Activated T-helper 1 cell treated with anti-CD3 and anti-CD28 coated beads, Interleukin-2, amount 50 U/mL, for 16 hours (primary cell): ENCODE measurements at places on chromosomes 2 and 18.

GRCh38 chr2:174074831-174075230 is 109.7 kb upstream of the SP3 start:
- DNase-seq: no peak

DNA sequence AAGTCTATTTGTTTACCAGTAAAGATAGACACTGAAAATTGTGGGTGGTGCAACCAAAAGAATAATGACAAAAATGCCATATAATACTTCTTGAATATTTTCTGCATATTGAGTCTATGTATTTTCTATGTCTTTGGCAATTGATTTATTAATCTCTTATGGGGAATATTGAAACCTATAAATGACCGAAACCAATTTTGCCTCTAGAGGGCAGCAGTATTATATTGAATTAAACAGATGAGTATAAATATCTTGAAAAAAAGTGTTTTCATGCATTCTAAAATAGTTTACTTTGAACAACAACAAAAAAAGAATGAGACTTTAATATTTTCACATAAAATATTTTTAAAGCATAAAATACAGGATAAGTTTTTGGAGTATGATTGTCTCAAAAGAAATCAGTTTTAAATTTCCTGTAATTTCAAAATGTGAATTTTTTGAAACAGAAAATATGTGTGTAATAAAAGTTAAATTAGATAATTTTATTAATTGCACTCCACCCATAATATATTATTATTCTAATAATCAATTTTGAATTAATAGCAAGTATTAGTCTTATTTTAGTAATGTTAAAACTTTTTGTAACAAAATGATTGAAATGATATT is 49.9 kb upstream of the CALCRL start:
- no peak for DNase-seq

DNA sequence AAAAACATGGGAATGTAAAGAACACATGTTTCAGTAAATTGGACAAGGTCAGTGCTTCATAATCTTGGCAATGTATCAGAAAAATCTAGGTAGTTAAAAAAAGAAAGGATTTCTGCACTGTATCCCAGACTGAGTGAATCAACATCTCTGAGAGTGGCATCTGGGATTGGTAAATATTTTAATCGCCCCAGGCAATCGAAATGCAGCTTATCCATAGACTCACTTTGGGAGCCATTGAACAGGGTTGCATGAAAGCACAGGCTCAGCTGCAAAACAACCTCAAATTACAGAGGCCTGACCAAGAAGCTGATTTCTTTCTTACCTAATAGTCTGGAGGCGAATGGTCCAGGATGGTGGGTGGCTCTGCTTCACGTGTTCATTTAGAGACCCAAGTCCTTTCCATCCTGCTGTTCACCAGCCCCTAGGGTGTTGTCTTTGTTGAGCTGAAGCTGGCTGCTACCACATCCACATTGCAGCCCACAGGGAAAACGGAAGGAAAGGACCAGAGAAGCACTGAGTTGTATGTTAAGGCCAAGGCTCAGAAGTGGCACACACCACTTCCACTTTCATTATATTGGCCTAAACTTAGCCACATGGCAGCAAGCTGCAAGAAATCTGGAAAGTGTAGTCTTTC is 59.0 kb downstream of the MOGAT1 start:
- DNase-seq: no peak

- DNase-seq: no peak
Measured at GRCh38 chr2:202046572-202046971, 12.9 kb downstream of the FZD7 start.

GRCh38 chr2:37784071-37784758 is 112.8 kb upstream of the CDC42EP3 start:
- no peak for DNase-seq

- DNase-seq: no peak
Measured at GRCh38 chr2:175599966-175600831, 401.9 kb downstream of the LNPK start.

GRCh38 chr2:238548902-238549462 is 122.3 kb downstream of the ASB1 start:
- DNase-seq: no peak

GRCh38 chr2:177029501-177029900 is 183.1 kb upstream of the HNRNPA3 start:
- DNase-seq: no peak

DNA sequence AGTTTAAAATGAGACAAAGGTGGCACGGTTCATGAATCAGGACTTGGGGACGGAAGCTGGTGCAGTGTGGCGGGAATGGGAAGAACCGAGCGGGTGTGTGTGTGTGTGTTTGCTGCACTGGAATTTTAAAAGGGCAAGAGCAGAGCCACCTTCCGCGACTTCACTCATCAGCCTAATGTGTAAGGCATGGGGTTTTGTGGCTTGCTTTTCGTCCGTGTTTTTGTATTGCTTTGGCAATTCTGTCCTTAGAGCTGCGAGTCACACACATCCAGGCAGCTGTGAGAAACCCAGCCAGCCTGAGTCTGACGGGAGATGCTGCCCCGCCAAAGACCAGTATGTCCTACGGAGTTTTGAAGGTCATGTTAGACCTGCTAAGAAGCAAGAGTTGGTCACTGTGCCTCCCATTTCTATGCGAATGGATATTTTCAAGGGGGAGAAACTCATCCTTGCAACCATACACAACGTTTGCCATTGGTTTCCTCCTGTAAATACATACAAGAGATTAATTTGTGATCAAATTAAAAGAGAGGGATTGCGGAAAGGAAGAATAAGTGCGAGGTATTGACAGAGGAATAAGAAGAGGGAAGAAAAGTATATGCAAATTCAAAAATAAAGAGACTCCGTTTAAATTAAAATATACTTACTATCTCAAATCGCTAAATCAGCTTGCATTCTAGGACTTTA is 665 bp upstream of the CACNB4 start:
- no peak for DNase-seq

- DNase-seq: no peak
Measured at GRCh38 chr2:207558079-207558491, 28.3 kb downstream of the CREB1 start.

DNA sequence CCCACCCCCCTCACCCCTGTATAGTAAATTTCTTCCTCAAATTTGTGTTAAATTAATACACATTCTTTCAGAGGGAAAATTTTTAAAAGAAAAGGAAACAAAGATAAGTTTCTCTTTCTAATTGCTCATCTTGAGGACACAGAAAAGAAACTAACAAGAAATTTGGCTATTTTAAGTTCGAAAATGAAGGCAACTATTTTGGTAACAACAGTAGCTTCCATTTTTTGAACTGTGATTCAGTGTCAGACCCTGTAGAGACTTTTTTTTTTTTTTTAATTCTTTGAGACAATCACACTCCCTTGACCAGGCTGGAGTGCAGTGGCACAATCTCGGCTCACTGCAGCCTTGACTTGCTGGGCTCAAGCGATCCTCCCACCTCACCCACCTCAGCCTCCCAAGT is 194.9 kb downstream of the SS18 start:
- DNase-seq: no peak

DNA sequence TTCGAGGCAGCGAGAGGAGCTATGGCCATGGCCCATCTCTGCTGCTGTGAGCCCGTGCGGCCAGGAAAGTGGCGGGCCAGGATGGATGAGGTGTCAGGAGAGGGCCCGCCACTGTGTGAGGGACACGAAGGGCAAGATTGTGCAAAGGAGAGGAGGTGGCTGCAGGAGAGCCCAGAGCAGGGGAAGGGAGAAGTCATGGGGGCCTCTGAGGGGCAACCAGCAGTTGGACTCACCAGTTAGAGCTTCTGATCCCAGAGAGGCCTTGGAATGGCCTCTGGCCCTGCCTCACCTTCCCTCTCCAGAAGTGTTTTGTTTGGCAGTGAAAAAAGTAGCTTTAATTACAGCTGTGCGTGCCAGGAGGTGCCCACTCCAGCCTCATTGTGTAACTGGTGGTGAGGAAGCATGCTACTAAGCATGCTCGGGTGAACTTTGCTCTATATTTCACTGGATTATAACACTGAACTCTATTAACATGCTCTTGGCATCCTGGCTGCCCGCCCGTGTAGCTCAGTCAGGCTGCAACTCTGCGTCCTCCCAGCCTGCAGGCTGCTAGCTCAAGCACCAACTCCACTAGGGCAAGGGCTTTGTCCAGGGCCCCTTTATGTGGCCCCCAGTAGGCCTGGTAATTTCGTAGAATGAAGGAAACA is 34.2 kb downstream of the IMPA2 start:
- DNase-seq: no peak

DNA sequence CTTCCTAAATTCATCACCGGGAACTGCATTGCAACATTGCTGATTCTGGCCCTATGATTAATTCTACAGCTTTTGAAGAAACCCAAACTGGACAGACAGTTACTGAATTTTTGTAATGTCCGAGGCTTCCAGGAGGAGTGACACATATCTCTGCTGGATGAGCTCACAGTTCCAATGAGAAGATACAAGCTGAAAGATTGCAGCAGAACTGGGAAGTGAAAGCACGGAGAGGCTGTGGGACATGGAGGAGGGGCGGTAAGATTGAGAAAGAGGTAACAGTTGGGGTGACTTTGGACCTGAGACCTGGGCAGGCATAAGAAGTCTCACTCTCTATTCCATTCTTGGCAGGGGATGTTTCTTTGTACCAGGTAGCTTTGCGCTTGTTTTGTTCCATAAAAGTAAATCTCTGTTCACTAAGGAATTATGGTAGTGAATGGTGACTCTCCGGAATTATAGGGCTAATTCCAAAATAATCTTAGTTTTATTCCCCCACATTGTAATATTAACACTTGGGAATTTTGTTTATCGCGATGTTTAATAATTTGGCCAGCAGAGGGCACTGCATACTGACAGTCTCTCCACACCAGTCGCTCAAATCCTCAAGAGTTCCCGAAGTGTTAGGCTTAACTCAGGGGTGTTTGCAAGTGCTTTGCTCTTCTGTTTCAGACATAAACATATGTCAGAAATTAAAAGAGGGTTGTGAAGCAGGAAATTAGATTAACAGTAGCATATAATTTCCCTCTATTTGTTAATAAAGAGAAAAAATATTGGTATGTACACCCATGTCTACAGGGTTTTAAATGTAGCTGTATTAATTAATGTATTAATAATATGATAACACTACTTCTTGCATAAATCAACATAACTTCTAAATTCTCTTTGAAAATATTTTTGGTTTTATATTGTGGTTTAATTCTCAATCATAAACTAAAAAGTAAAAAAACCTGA is 201.4 kb downstream of the SOCS6 start:
- DNase-seq: no peak

- DNase-seq: no peak
Measured at GRCh38 chr2:144515696-144516410, 4.1 kb downstream of the ZEB2 start.

DNA sequence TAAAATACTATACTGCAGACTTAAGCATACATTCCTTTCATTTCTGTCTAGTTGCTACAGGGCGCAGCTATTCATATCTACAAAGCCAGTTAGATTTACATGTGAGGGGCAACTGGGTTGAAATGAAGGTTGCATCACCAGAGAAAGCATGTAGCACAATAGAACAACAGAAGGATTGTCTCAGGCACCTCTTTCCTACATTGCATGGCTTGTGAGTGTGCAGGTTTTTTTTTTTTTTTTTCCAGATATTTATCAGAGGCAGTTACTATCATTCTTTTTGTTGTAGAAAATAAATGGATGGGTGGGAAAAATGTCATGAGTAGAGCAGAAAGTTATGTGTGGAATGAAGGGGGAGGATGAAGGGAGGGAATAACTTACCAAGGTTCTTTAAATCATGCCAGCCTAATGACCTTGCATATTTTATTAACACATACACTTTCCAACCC is 86.8 kb downstream of the ERBB4 start:
- DNase-seq: no peak

- DNase-seq: no peak
Measured at GRCh38 chr2:29000956-29001355, 19.9 kb downstream of the TOGARAM2 start.

GRCh38 chr2:7840651-7841380 is 841.0 kb upstream of the ID2 start:
- DNase-seq: no peak

DNA sequence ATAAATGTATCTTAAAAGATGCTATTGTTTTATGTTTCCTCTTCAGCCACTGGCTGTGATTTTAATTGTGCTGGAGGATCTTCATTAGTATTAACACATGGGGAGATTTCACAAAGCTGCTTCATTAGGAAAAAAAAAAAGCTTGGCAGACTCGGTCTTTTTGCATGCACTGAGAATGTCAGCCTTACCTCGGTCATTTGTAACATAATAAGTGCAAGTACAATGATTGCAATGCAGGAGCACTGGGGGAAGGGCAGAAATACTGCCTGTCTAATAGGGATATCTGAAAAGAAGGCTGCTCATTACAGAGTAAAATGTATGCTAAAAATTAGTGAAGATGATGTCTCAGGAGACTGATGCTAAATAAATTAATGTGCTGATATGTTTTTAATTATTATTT is 1.3 kb upstream of the BAZ2B start:
- DNase-seq: no peak

GRCh38 chr2:215396595-215397313 is 39.1 kb downstream of the FN1 start:
- no peak for DNase-seq

- DNase-seq: no peak
Measured at GRCh38 chr2:173903601-173904394, 61.4 kb downstream of the SP3 start.

GRCh38 chr18:7658701-7659100 is 91.6 kb downstream of the PTPRM start:
- no peak for DNase-seq

- no peak for DNase-seq
Measured at GRCh38 chr2:49225126-49225525, 70.8 kb upstream of the FSHR start.

DNA sequence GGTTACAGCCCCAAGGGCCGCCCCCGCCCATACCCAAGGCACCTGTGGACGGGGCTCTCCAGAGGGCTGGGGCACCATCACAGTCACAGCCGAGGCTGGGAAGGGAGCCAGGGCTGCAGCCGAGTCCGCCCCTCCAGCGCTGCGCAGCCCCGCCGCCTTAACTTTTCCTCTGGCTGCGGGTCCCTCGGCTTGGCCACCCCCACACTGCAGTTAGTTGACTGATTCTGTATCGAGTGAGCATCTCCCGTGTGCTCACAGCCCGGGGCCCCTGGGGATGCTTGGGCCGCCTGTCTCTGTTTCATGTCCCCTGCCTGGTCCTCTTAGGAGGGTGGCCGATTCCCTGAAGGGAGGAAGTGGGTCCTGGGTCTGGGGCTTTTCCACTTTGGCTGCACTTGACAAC is 33.7 kb downstream of the EMILIN2 start:
- DNase-seq: no peak

DNA sequence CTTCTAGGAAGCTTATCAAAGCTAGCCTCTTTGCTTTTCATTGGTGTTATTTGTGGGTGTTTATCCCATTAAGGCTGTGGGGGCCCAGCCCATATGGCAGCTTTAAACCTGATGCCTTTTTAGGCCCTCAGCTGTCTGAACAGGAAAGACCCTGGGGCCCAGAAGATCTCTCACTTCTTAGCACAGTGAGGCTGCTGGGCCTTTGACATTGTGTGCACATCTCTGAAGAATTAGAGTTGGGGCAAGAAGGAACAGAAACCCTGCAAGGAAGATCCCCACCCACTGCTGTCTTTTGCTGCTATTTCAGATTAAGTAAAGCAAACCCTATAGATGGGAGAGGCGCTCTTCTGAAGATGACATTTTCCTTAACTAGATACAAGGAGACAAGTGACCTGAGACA is 250.0 kb downstream of the SMAD2 start:
- DNase-seq: no peak

- no peak for DNase-seq
Measured at GRCh38 chr2:223494942-223495341, 107.2 kb downstream of the SCG2 start.

GRCh38 chr2:3302751-3303582 is 74.7 kb downstream of the EIPR1 start:
- no peak for DNase-seq
